Keratinocyte (primary cell): ENCODE measurements at places on chromosomes 4 and X. TPM values are rescaled to one million over a fixed set of nuclear protein-coding genes. Genes with fewer than 3 reads are reported as not detected.

The SPANXN3 gene
- not detected in 3 replicates for polyA plus RNA-seq

- DNase-seq: peak; percentile 17
- peaks cover 7% of the 10 kb centered on the region for H3K36me3 ChIP-seq
Observed at GRCh38 chr4:22434895-22435294, 81.0 kb downstream of the ADGRA3 start.

- H3K4me1 ChIP-seq: peaks cover 29% of the 10 kb centered on the region
- H3K27me3 ChIP-seq: no peaks in the 10 kb centered on the region
- H3K36me3 ChIP-seq: no peaks in the 10 kb centered on the region
- peak; percentile 38 for DNase-seq
Observed at GRCh38 chr4:187606581-187606980, 389.0 kb upstream of the ZFP42 start.

The GAGE10 gene
- polyA plus RNA-seq: not detected in 3 replicates
